Foreskin fibroblast (primary cell): ENCODE measurements at places on chromosomes 3 and 15.
A peak's percentile ranks its signal among the peaks of the same experiment; 100 is the strongest.

GRCh38 chr3:133506215-133506901 is 67.1 kb upstream of the CDV3 start:
- no peak for DNase-seq

DNA sequence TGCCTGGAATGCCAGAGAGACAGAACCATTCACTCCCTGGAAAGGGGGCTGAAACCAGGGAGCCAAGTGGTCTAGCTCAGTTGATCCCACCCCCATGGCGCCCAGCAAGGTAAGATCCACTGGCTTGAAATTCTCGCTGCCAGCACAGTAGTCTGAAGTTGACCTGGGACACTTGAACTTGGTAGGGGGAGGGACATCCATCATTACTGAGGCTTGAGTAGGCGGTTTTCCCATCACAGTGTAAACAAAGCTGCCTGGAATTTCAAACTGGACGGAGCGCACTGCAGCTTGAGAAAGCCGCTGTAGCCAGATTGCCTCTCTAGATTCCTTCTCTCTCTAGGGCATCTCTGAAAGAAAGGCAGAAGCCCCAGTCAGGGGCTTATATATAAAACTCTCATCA is 310.7 kb upstream of the DPPA4 start:
- DNase-seq, result no peak

- no peak for DNase-seq
Measured at GRCh38 chr3:28080716-28081115, 160.7 kb upstream of the CMC1 start.

GRCh38 chr15:58244536-58244935 is 106.4 kb downstream of the AQP9 start:
- DNase-seq, result no peak

DNA sequence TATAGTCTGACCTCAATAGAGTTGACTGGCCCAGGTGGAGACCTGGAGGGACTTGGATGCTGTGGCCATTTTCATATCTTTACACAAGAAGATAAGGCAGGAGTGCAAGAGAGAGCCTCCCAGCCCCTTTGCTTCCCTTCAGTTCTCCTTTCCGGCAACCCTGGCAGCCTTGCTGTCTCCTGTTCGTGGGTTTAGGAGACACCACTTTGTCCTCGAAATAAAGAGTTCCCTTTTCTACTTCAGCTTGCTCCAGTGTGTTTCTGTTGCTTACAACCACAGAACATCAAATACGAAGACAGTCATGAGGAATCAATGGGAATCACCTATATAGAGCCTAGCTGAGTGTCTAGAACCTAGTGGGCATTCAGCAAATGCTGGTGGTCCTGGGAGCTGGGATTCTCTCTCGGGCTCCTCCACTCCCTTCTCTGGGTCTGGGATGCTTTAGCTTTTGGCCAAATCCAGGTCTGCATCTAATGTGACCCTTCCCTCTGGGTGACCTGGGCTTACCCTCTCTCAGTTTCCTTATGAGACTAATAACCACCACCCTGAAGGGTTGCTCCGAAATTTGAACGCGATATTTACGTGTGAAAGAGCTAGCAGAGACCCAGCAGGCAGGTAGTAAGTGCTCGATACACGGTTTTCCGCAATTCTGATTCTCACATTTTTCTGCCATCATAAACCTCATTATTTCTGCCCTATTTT is 44.5 kb downstream of the PCSK6 start:
- no peak for DNase-seq

DNA sequence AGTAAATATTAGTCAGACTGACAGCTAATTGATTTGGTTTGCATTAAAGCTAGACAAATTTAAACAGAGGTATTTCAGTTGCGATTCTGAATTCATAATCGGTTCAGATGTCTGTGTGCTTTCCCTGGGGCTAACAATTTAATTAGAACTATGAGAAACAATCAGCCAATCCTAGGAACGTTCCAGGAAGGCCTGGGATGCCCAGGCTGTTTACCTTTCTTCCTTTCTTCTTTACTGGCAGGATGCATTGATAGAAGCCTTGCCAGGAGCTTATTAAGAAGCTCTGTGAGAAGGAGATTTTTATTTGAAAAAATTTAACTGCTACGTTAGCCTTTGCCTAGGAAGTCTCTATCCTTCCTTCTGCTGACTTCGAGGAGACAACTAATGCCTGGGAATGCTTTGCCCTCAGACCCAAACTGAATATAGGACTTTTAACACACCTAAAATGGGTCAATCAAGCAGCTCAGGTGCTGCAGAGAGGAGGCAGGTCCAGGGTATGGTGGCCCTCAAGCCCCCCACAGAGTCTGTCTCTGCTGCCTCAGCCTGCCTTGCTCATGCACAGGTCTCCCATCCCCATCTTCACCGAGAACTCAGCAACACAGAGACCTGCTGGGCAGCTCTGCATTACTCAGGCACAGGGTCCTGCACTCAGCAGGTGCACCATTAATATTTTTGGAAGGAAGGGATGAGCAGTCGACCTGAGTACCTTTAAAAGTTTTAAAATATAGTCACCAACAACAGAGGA is 48.5 kb downstream of the PCSK6 start:
- DNase-seq, result no peak

- no peak for DNase-seq
Measured at GRCh38 chr3:121735047-121735696, 14.4 kb downstream of the GOLGB1 start.

DNA sequence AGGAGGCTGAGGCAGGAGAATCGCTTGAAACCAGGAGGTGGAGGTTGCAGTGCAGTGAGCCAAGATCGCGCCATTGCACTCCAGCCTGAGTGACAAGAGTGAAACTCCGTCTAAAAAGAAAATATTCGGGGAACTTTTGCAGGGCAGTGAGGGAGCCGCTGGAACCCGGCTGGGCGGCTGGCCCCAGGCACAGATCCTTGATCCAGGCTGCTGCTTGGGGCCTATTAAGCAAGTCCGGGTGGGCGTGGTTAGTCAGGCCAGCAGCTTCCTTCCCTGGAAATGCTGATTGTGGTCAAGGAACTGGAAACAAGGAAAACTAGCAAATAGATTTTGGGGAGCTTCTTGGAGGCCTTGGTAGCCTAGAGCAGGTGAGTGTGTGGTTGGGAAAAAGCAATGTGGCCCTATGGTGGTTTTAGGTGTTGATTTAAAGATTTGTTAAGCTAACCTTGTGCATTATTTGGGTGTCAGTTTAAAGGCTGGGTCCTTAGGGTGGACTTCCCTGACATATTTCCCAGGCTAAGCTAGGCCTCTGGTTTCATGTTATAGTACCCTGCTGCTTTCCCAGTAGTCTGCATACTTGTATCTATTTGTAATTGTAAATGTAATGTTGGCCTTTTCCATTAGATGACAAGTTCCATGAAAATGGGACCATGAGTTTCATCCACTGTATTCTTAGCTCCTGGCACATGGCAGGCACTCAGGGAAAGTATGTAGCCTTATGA is 17.7 kb upstream of the SNX22 start:
- DNase-seq, result no peak

GRCh38 chr3:24495326-24495994 is 810 bp upstream of the THRB start:
- peak; percentile 61 for DNase-seq

- no peak for DNase-seq
Measured at GRCh38 chr15:59699810-59700431, 10.8 kb upstream of the BNIP2 start.

DNA sequence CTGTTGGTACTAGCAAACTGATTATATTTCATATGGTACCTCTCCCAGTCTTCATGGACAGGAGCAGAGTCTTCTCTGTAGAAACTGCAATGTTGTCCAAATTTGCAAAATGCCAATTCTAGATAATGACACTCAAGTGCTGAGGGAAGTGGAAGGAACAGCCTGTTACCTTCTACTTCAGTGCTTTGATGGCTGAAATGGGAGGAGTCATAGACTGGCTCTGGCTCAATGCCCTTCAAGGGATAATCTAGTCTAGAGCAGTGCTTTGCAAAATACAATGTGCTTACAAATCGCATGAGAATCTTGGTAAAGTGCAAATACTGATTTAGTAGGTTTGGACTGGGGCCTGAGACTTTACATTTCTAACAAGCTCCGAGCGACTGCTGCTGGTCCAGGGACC is 51.7 kb upstream of the ACP3 start:
- no peak for DNase-seq

DNA sequence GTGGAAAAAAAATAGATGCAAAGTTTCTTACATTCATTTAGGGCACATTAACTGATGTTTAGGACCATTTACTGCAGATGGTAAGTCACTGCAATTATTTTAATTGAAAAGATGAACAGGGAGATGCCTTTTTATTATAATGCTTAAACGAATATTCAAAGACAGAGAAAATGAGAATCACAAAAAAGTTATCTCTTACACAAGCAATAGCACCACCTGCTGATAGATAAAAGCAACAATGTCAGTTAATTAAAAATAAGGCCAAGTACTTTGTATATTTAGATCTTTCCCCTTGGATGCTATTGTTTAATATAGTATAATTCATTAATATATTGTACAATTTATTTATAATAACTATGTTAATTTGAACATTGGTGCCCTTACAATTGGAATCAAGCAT is 55.9 kb downstream of the IFT80 start:
- peak; percentile 39 for DNase-seq

GRCh38 chr15:92883163-92883875 is 16.8 kb upstream of the CHD2 start:
- no peak for DNase-seq

DNA sequence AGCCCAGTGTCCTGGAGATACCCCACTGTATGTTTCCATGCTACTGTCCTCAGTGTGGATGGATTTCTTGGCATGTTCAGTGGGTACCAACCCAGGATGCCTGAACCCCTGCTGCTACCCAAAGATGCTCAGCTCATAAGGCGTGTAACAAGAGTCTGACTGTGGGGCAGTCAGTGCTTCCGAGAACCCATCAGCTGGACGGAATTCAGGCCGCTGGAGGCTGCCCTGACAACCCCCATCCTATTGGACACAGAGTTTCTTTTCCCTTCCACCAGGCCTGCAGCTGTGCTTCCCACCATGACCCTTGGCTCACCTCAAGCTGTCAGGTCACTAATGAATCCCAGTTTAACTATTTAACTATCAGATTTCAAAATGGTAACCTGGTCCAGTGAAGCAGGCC is 224.1 kb upstream of the FEZF2 start:
- DNase-seq, result peak; percentile 79

DNA sequence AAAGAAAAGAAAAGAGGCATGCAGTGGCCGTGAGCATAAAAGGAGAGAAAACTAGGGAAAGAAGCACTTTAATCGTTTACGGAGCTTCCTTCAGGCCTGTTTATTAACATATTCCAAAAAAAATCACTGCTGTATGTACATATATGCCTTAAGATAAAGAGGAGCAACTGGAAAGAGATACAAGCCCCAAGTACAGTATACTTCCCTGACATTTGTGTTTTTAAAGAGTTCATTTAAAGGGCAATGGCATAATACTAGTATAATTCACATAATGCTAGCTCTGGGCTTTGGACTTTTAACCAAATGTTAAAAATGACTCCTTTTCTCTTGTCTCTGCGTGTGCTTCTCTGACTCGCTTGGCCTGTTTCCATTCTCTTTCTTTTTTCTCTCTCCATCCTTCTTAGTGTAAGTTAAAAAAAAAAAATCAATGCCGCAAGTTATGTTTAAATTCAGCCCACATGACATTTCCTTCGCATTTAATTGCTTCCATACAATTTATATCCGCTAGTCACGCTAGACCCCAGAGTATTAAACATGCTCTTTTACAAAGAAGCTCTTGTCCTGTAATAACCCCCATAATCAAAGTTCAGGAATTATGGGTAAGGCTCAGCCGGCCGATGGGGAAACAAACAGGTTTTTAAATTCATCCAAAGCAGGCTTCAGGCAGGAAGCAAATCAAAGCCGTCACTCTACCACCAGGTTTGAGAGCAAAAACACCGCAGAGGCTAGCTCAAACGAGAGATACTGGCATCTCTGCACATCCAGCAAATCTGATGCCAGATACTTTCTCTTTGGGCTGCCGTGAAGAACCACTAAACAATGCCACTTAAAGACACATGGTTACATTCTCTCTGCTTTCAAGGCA is 19.4 kb downstream of the WWTR1 start:
- peak; percentile 83 for DNase-seq

GRCh38 chr3:196642434-196642833 is 2.9 kb downstream of the NRROS start:
- no peak for DNase-seq

- DNase-seq, result no peak
Measured at GRCh38 chr3:138336454-138336999, 6.9 kb upstream of the NME9 start.

- DNase-seq, result peak; percentile 36
Measured at GRCh38 chr3:153244961-153245360, 82.9 kb downstream of the RAP2B start.

DNA sequence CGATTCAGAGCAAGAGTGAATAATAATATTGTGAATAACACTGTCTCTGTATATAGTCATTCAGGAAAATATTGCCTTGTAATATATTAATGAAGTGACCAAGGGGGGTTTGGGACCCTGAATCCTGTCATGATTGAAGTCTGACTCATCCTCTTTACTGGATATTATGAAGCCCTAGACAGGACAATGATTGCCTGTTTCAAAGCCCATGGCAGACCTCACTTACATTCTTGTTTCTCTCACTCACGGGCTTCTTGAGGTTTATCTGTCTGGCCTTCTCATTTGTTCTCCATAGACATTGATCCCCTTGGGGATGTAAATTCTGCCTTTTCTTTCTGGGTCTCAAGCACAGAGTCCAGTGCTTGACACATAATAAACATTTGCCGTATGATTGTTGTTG is 449.3 kb upstream of the THRB start:
- DNase-seq, result no peak

DNA sequence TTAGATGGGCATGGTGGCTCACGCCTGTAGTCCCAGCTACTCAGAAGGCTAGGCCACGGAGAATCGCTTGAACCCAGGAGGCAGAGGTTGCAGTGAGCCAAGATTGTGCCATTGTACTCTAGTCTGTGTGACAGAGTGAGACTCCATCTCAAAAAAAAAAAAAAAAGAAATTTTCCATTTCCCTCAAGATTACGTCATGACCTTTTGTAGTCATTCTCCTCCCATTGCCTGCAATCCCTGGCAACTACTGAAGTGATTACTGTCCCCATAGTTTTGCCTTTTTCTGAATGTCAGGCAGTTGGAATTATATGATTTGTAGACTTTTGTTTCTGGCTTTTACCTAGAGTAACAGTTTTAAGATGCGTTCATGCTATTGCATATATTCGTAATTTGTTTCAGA is 28.0 kb downstream of the WDR76 start:
- peak; percentile 58 for DNase-seq

DNA sequence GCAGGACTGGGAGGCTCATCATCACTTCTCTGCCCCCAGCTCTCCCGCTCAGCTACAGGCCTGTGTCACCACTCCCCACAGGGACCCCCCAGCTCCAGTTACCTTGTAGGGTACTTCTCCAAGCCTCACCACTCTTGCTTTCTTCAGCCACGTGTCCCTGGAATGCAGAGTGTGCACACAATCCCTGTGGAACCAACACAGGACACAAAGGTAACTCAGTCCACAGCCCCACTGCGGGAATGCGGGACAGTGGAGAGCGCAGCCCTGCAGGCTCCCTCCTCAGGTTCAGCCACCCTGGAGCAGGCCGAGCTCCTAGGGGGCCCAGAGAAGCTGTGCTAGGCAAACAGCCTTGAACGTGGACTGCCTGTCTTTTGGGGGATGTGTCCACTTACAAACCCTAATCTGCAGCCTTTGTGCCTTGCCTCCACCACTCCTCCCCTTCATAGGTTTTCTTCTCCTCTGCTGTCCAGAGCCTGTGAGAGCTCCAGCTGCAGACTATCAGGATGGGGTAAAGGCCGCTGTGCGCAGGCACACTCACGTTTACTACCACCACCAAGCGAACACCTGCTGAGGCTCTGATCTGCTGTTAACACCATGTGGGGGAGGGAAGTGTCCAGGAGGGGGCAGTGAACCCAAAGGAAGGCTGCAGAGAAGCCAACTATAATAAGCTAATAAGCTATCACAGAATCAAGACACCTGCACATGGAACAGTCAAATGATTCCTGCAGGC is 26.0 kb downstream of the XPC start:
- DNase-seq, result no peak
